CD4-positive, alpha-beta T cell (primary cell): ENCODE measurements at places on chromosomes 12 and 14.

DNA sequence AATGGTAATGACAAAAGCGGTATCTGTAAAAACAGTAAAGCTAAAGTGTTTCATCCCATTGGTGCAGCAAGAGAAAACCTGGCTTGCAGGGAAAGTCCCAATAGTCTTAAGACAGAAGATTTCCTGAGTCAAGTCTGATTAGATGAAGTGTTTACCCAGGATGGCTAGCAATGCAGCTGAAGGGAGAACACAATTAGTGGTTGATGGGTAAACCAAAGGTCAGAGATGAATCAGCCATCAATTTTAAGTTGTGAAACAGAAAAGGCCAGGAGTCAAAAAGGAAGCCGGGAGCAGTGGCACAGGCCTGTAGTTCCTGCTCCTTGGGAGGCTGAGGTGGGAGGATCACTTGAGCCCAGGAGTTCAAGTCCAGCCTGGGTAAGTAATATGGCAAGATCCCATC is 52.6 kb downstream of the SEC23A start:
- no peak for DNase-seq

GRCh38 chr12:79194595-79194994 is 330.0 kb downstream of the SYT1 start:
- no peak for DNase-seq

- no peak for DNase-seq
Measured at GRCh38 chr12:77489331-77489970, 341.2 kb upstream of the NAV3 start.

- no peak for DNase-seq
Measured at GRCh38 chr14:24277606-24278321, 6.4 kb upstream of the RABGGTA start.

GRCh38 chr14:51439896-51440295 is 199.8 kb downstream of the TMX1 start:
- DNase-seq: no peak

DNA sequence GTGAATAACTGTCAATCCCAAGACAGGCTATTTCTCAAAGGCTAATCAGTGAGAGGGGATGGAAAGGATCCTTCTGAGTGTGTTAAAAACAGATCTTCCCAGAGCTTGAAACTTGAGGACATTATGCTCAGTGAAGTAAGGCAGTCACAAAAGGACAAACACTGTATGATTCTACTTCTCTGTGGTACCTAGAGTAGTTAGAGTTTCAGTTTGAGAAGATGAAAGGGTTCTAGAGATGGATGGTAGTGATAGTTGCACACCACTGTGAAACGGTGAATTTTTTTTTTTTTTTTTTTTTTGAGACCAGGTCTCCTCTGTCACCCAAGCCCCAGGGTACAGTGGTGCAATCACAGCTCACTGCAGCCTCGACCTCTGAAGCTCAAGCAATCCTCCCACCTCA is 133.8 kb downstream of the SAMD4A start:
- no peak for DNase-seq

DNA sequence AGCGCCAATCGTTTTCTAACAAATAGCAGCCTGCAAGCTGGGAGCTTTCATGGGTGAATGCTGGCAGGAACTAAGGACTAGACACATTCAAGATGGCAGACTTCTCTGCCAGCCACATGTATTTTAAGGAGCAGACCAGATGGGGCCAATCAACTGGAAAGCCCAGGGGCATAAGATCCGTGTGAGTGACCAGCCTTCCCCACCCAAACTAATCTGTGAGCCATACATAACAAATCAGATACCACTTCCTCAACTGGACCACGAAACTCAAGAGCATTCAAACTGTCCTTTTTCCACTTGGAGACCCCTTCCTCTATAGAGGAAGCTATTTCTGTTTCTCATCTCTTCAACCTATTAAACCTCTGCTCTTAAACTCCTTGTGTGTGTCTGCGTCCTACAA is 9.7 kb downstream of the TCL1B start:
- no peak for DNase-seq
